ENCODE measurements at places on chromosomes 2 and 18.

- no peak for DNase-seq
Measured at GRCh38 chr2:64115808-64116598, 28.2 kb downstream of the PELI1 start.

DNA sequence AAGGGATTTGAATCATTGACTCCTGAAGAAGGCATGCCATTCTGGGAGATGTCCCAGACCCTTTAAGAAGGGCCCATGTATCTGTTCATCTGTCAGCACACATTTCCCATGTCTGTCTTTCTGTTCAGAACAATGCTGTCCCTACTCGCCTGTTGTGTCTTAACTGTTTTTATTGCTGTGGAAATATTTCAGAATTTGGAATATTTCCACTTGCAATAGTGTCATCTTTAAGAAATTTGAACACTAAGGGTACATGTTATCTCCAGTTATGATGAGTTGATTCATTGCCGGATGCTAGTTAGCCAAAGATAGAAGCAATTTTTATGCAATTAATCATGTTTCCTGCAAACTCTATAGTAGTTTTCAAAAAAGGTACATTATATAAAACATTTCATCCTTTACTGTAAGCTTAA is 36.9 kb upstream of the NT5C1B start:
- no peak for DNase-seq

GRCh38 chr2:105919826-105920225 is 175.1 kb downstream of the NCK2 start:
- DNase-seq = peak; percentile 52

DNA sequence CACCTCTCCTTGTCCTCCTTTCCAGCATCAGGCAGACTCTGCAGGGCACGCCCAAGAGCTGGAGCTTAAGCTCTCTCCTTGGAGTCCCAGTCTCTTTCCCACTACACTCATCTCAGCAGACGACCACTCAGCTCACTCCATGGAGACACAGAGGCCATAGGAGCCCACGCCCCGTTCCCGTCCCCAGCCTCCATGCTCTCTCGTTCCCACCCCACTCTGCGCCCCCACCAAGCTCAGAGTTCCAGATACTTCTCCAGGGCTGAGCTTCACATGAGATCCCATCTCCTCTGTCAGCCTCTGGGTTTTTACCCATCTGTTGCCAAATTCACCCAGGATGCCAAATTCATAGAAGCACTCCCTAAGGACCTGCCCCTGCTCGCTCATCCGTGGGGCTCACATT is 87.3 kb downstream of the MALT1 start:
- DNase-seq = no peak

DNA sequence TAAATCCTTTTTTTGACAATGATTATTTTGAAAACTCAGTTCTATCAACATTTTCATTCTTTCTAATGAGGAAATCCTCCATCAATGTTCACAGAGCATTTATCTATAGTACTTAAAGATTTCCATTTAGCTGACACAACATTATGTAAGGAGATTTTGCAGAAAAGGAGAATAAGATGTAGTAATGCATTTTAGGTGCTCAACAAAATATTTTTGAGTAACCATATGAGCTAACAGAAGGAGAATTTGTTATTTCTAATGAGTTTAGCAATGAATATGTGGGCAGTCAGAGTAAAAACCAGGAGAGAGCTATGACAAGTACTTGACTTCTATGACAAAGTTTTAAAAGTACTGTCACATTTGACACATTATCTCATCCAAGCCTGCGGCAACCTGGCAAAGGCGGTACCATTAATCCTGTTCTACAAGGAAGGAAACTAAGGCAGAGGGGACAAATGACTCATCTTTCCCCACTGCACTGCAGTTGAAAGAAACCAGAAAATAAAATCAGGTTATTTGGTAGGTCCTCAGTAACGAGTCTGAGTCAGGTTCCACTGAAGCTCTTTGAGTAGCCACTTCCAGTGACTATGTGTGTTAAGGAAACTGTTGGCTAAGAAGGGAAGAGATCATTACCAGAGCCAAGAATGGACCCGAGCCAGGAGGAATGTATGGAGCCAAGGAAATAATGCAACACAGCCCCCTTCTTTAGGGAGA is 134.1 kb upstream of the ITGB6 start:
- DNase-seq = peak; percentile 28

- DNase-seq = no peak
Measured at GRCh38 chr18:73774811-73775509, 372.7 kb downstream of the FBXO15 start.

DNA sequence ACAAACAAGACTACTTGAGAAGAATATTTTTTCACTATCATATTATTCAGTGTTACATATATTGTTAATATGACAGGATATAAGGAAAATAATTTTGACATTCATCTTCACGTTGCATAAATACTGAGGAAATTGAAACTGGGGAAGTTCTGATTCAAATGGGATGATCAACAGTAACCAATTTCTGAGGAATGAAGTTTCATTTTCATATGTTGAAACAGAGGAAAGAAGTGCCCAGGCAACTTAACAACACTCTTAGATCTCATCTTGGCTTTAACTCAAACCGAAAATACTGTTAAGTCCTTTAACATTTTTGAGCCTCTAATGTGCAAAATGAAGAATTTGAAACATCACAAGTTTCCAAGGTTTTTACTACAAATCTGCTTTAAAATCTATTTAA is 612.2 kb upstream of the VRK2 start:
- DNase-seq = no peak

- no peak for DNase-seq
Measured at GRCh38 chr18:50053111-50053510, 141.8 kb downstream of the MYO5B start.

- DNase-seq = no peak
Measured at GRCh38 chr2:8985561-8986326, 17.7 kb downstream of the MBOAT2 start.

DNA sequence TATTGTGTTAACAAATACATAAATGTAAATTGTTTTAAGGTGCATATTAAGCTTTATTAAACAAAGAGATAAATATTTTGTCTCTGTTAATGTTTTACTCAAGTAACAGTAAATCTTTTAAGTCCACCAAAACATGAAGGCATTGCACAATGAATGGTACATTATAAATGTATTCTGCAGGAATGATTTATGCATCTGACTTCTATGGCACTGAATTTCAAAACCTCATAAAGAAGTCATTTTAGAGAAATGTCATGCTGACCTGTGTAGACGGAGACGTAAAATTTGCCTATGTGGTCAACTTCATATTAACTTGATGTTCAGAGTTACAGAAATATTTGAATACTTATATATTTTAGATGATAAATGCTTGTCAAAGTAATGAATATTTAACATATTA is 194.7 kb downstream of the BABAM2 start:
- no peak for DNase-seq

DNA sequence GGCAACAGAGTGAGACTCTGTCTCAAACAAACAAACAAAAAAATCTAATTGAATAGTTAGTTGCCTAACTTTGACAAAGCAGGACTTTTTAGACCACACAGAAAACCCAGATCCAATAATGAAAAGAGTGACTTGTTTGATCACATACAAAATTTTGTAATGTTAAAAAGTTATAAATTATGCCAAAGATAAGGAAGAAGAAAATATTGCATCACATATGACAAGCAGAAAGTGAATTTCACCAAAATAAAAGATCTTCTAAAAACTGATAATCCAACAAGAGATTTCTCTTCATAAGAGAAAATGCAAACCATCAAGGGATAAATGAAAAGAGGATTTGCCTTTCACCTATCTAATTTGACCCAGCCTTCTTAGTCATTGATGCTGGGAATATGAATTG is 2.8 kb upstream of the RMP24 start:
- no peak for DNase-seq

- no peak for DNase-seq
Measured at GRCh38 chr2:37779611-37780386, 108.4 kb upstream of the CDC42EP3 start.

DNA sequence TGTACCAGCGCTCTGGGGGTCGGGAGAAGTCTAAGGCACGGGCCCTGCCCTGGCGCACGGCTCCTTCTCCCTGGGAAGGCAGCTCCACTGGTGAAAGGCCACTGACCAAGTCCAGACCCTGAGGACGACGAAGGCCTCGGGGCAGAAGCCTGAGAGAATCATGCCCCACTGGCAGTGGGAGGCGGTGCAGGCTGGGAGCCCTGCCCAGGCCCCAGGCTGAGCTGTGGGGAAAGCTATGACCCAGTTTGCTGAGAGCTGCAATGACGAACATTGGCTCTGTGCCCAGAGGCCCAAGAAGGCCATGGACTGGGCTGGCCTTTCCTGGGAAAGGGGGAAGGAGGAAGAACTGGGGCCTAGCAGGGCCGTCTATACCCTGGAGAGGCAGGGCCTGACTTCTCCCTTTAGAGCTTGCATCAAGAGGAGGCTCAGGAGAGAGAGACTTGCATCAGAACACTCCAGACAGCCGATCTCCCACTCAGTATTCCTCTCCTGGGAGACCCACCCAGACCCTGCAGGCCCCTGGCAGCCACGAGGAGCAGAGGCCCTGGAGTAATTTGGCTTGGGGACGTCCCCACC is 32.9 kb downstream of the HS1BP3 start:
- no peak for DNase-seq

DNA sequence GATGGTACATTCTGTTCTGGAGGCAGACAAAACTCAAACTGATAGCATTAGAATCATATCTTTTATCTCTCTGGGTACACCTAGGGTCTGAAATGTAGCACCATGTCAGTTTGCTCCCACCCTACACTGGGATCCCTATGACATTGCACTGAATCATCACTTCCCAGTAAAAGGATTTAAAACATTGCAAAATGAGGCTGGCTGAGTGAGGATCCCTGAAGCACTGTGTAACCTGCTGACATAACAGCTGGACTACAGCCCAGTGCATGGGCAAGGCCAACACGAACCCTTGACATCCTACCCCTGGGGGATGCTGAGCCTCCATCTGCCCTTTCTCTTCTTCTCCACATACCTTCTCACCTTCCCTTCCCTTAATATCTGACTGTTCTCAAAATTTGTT is 253.2 kb downstream of the TTC32 start:
- DNase-seq = no peak

GRCh38 chr2:27291865-27292264 is 9.6 kb downstream of the TRIM54 start:
- no peak for DNase-seq

DNA sequence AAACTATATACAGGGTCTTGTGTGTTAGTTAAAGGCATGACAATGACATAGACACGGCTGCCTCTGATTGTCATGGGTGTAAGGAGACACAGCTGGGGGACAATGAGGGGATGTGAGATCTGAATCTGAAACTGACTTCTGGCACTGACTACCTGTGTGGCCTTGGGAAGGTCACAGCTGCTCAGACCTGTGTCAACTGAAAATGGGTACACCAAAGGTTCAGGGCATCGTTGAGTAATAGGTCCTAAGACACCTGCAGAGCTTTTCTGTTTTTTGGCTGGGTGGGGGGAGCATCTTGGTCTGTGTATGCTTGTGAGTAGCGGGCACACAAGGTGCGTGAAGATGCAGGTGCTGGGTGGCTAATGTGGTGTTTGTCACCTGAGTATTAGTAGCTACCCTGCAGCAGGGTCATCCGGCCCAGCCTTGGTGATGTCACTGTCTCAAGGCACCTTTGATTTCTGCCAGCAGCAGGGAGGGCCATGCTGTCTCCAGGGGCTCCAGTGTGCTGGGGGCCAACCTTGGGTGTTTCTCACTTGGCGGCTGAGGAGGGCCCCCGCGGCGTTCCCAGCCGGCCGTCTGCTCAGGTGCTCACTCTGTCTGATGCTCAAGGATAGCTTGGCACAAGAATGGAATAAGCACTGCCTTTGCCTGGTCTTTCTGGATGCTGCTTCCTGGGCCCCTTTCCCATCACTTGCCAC is 53.1 kb upstream of the HS6ST1 start:
- DNase-seq = no peak

DNA sequence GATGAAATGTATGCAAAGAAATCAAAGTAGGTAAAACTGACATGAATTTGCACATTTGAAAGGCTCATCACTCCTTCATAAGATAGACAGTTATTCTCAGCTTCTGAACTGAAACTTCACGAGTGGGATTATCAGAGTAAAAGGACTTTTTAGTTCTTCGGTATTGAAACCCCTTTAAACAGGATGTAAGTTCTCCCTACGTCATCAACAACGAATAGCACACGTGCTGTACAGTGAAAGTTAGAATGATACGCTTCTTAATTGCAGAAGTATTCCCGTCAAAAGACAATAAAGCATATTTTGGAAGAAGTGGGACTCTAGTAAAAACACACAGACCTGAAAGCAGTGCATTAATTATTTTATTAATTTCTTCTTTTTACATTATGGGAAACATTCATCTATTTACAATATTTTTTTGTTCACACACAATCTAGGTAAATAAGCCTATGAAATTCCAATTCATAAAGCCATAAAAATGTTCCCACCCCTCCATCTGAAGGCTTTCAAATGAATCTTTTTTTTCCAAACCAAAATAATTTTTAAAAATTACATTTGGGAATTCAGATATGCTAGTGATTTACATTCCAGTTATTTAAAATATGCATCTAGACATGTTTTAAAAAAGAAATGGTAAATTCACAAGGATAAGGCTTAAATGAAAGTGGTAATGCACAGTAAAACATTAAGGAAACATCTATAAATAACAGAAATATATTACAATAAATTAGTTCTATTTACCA is 45.9 kb downstream of the TGIF1 start:
- DNase-seq = no peak

GRCh38 chr2:160373666-160374065 is 119.9 kb downstream of the RBMS1 start:
- DNase-seq = no peak

GRCh38 chr2:31578316-31578715 is 2.4 kb downstream of the SRD5A2 start:
- no peak for DNase-seq

DNA sequence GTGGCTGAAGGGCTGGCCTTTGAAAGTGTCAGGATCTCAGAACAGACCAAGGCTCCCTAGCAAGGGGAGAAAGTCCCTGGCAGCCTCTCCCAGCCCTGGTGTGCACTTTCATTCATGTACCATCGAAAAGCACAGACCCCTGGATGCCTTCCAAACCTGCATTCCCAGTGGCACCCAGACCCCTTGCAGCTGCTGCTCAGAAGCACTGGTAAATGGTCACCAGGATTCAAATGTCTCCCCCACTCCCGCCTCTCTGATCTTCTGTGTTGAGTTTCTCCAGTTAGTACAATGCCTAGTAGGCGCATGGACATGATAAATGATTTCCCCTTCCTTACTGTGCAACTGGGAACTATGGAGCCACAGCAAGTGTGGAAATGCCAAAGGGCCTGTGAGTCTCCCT is 180.0 kb downstream of the GLI2 start:
- DNase-seq = no peak

- no peak for DNase-seq
Measured at GRCh38 chr2:65554765-65555591, 122.6 kb upstream of the SPRED2 start.

GRCh38 chr2:237120916-237121315 is 35.2 kb downstream of the COPS8 start:
- DNase-seq = no peak

- no peak for DNase-seq
Measured at GRCh38 chr2:199191461-199191860, 266.3 kb downstream of the SATB2 start.

DNA sequence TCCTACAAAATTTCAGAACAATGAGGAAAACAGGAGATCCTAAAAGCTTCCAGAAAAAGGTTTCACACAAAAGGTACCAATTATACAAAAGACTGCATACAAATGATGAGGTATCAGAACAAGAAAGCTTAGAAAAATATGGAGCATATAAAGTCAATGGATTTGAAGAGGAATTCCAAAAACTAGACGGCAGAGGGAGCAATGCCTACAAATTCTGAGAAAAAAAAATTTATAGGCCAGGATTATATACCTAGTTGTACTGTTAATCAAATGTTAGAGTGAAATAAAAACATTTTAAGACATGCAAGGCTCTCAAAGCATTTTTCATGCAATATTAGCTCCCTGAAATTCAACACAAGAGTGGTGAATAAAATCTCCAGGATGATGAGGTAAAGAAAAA is 106.2 kb downstream of the ZRANB3 start:
- DNase-seq = no peak
